ENCODE measurements at places on chromosomes 2 and 18. TPM values are rescaled to one million over a fixed set of nuclear protein-coding genes. Genes with fewer than 3 reads are reported as not detected.

GRCh38 chr18:36543991-36544725 is 246.6 kb downstream of the FHOD3 start:
- no peak for DNase-seq

GRCh38 chr2:195051401-195051800 is 605.6 kb upstream of the SLC39A10 start:
- no peak for DNase-seq

The PLB1 gene
- 0.42 TPM for total RNA-seq

DNA sequence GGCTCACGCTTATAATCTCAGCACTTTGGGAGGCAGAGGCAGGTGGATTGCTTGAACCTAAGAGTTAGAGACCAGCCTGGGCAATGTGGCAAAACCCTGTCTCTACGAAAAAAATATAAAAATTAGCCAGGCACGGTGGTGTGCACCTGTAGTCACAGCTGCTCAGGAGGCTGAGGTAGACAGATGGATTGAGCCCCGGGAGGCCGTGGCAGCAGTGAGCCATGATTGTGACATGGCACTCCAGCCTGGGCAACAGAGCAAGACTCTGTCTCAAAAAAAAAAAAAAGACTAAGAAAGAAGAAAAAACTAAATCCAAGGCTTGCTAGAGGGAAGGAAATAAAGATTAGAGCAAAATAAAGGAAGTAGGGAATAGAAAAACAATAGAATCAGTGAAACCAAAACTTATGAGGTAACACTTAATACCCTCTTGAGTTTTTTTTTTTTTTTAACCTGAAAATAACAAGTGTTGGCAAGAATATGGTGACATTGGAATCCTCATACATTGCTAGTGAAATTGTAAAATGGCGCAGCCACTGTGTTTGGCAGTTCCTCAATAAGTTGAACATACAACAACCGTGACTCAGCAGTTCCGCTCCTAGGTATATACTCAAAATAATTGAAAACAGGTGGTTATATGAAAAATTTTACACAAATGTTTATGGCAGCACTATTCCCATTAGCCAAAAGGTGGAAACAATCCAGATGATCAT is 85.2 kb downstream of the EML4 start:
- no peak for DNase-seq

The SCN3A gene
- total RNA-seq, result 0.09 TPM

The FKBP1B gene
- total RNA-seq, result 32.3 TPM

The LHCGR gene
- not detected for total RNA-seq

DNA sequence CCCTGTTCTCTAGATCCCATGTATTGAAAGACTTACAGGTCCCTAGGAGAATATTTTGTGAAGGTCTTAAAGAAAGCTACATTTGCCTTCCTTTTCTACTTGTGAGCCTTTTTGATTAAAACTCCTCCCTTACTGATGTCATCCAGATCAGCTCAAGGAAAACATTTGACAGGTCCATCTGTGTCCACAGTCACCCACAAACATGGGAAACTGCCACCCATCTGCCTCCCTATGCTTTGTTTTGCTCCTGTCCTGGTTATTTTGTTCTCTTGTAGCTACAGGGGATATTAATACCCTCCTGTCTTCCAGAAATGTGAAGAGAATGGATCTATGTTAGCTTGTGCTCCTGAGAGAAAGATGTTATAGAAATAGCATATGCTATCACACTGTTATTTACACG is 203.6 kb upstream of the GALNT5 start:
- DNase-seq, result no peak

GRCh38 chr2:105391763-105392662 is 6.8 kb downstream of the FHL2 start:
- no peak for DNase-seq

The CAPN14 gene
- 0.21 TPM for total RNA-seq

DNA sequence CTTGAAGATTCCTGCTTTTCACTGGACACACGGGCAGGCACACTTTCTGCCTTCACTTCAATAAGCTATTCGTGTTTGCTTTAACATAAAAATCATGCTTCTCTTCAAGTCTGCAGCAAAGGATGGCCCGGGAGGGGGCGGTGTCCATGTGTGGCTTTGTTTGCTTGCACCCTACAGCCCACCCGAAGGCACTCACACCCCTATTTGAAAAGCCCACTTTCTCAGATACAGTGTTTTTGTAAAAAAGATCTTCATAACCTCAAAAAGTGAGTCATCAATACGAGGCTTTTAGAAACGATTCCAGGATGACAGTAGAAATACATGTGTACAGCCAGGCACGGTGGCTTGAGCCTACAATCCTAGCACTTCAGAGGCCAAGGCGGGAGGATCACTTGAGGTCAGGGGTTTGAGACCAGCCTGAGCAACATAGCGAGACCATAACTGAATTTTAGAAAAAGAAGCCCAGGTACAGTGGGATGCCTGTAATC is 36.5 kb upstream of the HPCAL1 start:
- DNase-seq, result peak; percentile 3

DNA sequence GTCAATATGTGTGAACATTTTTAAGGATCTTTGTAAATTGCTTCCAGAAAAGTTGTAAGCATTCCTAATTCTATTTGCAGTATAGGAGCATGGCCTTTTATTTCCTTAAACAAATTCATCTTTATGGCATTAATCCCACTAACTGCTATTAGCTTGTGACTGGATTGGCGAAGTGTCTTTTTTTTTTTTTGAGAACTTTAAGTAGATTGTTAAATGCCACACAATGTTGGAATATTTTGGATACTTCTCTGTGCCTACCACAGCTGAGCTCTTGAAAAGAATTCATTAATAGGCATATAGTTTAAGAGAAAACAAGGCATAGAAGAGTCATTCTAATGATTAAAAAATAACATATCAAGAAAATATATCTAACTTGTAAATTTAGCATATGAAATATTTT is 129.7 kb downstream of the LAMA3 start:
- no peak for DNase-seq

GRCh38 chr2:74577448-74577847 is 22.9 kb downstream of the DOK1 start:
- DNase-seq, result no peak

Data from endodermal cell (in vitro differentiated cells).